HFFc6 (cell line): ENCODE measurements at places on chromosomes 5 and 9. TPM values are rescaled to one million over a fixed set of nuclear protein-coding genes. Genes with fewer than 3 reads are reported as not detected.

GRCh38 chr5:38639377-38640358 is 83.2 kb upstream of the LIFR start:
- DNase-seq = no peak

- no peak for DNase-seq
Measured at GRCh38 chr9:94643176-94643575, 3.9 kb upstream of the FBP1 start.

DNA sequence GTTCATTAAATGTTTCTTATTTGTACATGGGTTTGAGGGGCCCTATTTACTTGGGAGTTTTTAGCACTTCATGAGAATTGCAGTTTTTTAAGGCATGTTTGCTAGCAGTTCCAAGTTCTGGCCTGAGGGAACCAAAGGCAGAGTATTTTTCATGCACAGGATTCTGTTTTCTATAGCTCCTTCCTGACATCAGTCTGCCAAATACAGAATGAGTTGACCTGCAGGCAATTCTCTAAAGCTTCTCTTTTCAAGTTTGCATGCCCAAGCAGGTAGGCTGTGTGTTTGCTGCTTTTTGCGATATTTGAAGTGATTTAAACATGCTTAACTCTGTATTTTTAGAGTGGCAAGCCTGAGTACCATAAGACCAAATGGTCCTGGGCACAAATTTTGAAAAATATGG is 75.8 kb downstream of the AOPEP start:
- DNase-seq = no peak

- DNase-seq = no peak
Measured at GRCh38 chr5:115209279-115209678, 39.6 kb upstream of the TRIM36 start.

DNA sequence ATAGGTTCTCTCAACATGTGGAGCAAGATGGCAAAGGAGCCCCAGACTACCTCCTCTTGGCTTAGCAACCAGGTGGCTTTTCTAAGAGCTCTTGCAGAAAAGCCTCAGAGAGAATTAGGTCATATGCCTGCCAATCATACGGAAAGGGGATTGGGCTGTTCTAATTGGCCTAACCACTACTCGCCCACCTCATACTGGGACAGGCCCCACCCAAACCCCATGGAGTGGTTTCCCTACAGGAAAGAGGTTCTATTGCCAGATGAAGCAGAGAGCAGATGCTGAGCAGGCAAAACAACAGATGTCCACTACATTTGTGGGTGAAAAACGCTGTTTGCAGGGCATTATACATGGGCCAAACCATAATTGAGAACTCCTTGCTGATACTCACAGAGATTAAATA is 29.0 kb downstream of the ABLIM3 start:
- no peak for DNase-seq

GRCh38 chr9:129720181-129720864 is 32.5 kb downstream of the PTGES start:
- no peak for DNase-seq

DNA sequence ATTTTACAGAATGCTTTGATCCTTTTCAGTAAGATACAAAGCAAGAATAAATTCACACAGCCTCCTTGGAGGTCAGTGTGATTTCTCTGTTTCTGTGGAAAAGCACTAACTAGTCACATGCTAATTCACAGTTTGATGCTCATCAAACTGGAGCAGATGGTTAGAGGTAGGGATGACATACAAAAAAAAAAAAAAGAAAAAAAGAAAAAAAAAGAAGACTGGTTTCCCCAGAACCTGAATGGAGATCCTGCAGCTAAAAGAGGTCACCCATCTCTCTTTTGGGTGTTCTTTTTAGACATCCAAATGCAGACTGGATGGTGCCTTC is 123.7 kb upstream of the ANKRD55 start:
- no peak for DNase-seq

GRCh38 chr5:29001666-29002065 is 1963.3 kb upstream of the CDH9 start:
- no peak for DNase-seq

DNA sequence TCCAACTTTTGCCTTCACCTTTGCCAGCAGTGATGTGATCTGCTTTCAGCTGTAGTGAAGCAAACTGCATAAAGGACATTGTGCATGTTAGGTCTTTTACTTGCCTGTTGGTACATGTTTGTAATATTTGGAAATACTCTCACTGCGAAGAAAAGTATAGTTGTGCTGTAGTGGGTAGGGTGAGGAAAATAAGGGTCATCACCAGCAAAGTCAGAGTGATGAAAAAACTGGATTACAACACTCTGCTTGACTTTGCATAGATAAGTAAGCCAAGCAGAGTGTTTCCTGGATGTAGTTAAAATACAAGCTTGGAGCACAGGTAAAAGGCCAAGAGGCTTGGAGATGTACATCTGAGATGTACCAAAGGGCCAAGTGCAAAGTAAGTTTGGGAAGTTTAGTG is 16.7 kb downstream of the TGFBR1 start:
- DNase-seq = no peak

DNA sequence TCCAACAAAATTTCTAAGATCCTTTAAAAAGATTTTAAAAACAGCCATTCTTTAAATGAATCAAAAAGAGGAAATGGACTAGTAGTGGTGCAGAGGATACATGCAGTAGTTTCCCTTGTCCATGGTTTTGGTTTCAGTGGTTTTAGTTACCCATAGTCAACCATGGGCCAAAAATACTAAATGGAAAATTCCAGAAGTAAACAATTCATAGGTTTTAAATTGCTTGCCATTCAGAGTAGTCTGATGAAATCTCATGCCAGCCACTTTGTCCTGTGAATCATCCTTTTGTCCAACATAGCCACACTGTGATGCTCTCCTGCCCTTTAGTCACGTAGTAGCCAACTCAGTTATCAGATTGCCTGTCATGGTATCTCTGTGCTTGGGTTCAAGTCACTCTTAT is 286.1 kb downstream of the ANXA1 start:
- no peak for DNase-seq

DNA sequence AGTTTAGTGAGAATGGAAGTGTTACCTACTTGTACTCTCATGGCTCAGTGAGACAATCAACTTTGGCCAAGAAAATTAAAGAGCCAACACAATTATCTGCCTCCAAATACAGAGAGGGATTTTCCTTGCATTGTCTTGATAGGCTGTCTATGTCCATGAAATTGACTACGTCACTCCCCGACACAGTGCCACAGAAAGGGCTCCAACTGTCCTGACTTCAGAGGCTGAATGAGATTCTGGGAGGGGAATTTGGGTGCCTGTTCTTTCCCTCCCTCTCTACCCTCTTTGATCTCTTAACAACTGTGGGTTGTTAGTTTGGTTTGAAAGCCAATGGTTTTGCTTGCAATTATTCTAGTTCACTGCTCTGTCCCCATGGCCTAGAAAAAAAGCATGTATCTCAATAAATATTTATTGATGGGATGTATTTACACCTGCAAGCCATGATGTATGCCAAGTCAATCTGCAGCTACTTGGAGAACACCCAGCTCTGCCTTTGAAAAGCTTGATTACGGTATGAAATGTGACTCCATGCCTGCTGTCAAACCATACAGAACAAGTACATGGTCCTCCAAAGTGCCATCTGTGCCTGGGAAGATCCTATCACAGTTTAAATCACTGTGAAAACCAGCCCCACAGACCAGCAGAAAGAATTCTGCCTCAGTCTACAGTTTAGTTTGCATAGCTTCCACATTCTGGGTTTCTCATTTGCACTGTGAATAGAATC is 37.3 kb downstream of the CAPSL start:
- no peak for DNase-seq

DNA sequence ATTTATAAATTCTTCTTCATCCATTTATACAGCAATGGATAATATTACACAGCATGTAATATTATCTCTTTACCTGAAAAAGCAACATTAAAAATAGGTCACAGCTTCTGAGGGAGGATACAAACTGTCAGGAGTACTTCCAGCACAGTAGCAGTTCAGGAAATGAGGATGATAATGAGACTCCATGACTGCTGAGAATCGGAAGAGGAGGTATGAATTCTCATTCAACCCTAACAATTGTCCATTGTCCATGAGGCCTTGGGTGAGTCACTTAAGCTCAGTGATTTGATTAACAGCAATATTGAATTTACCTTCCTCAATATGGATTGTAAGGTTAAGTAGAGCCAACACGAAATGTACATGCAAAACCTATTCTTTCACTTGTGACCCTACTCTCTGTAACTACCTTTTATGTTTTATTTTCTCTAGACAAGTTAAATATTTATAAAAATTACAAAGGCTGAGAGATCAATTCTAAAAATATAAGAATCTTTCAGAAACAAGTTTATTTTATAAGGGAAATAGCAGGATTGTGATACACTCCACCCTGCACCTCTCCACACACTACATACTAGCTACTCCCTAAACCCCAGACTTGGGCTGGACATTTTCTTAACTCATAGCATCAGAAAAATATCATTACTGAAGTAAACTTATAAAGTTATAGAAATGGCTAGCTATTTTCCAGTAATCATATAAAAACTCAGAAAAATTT is 159.1 kb upstream of the ACOT12 start:
- no peak for DNase-seq

DNA sequence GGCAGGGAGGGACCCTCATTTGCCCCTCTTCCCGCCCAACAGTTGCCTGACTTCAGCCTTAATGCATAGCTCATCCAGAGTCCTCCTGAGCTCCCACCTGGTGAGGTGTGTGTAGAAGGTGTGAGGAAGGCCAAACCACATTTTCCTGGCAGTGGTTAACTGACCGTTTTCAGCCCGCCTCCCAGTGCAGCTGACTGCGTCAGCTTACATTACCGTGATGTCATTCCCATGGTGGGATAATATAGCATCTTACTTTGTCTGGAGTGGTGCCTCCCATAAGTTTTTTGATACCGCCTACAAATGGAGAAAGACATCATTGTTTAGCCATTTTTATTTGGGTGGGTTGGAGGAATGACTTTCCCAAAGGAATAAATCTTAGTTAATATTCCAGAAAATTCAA is 151.9 kb downstream of the C9orf152 start:
- no peak for DNase-seq

DNA sequence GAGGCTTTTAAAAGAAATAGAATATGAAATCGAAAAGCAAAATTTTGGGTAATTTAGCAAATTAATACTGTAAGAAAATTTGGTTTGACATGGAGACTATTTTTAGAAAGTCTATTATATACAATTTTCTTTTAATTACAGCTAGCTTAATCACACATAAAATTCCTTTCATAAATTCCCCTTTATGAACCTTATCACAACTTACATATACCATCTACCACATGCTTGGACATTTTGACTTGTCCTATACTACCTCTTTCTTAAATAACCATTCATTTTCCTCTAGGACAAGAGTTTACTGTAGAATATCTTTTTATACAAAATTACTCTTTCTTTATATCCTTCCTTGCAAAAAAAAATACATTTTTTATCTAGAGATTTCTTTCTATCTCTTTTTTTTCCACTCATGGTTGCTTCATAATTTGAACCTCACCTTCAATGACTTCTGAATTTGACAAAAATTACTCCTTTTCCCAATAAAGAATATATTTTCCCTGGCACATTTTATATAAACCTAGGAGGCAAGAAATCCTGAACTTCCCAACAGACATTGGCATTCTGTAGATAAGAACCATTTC is 34.0 kb upstream of the SYK start:
- DNase-seq = no peak

DNA sequence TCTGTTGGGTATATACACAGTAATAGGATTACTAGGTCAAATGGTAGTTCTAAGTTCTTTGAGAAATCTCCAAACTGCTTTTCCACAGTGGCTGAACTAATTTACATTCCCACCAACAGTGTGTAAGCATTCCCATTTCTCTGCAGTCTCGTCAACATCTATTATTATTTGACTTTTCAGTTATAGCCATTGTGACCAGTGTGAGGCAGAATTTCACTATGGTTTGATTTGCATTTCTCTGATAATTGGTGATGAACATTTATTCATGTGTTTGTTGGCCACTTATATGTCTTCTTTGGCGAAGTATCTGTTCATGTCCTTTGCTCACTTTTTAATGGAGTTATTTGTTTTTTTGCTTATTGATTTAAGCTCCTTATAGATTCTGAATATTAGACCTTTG is 596.2 kb upstream of the DAB2 start:
- no peak for DNase-seq

DNA sequence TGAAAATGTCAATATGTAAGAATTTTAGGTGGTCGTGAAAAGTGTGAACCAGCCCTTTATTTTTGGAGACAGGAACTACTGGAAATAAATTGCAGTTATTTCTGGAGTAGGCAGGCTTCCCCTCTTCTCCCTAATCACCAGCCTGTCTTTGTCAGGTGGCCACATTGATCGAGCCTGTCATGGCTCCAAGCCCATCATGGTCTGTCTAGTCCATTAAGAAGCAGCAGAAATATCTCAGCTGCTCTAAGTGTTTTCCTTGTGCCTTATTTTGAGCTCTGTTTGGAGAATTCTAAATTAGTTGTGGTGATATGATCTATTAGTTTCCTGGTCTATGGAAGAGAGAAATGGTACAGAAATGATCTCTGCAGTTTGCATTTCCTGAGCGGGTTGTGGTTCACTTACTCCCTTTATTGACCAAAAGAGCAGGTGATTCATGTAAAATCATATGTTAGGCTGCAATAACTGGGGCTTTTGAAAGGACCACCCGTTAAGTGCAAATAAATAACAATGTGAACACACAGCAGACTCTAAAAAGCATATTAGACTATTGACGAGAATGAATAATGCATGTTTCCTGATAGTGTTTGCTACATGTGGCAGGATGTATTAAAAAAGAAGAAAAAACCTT is 42.3 kb downstream of the BASP1 start:
- DNase-seq = no peak

- DNase-seq = no peak
Measured at GRCh38 chr5:170612256-170612678, 108.4 kb downstream of the KCNIP1 start.

GRCh38 chr5:58818465-58818864 is 235.6 kb downstream of the RAB3C start:
- DNase-seq = no peak

- DNase-seq = no peak
Measured at GRCh38 chr5:149636191-149636860, 55.0 kb downstream of the ARHGEF37 start.

- no peak for DNase-seq
Measured at GRCh38 chr5:83026930-83027687, 50.1 kb downstream of the TMEM167A start.

- no peak for DNase-seq
Measured at GRCh38 chr5:26719803-26720202, 318.6 kb downstream of the CDH9 start.

- DNase-seq = no peak
Measured at GRCh38 chr5:4130819-4131218, 535.2 kb downstream of the IRX1 start.

GRCh38 chr5:76458486-76458830 is 55.4 kb downstream of the IQGAP2 start:
- no peak for DNase-seq

GRCh38 chr5:139903795-139904565 is 108.4 kb downstream of the PSD2 start:
- no peak for DNase-seq

The PCDHB14 gene
- 2.2 to 3.1 TPM (median 2.8 TPM) in 3 replicates for total RNA-seq

The FUT7 gene
- total RNA-seq = not detected in 3 replicates

The SLC36A3 gene
- total RNA-seq = not detected in 3 replicates

The DCAF12 gene
- total RNA-seq = 18.6 to 22.0 TPM (median 20.7 TPM) in 3 replicates

The RXFP3 gene
- not detected in 3 replicates for total RNA-seq

The IL5 gene
- not detected in 2 replicates for total RNA-seq

The NACC2 gene
- total RNA-seq = 41.9 to 47.7 TPM (median 45.8 TPM) in 3 replicates

The SLC4A9 gene
- not detected in 3 replicates for total RNA-seq

The ANKDD1B gene
- 0.24 to 0.33 TPM in 2 of 3 replicates, not detected in the other for total RNA-seq

The GOLM1 gene
- total RNA-seq = 25.2 to 36.7 TPM (median 35.6 TPM) in 3 replicates

The CCDC192 gene
- total RNA-seq = not detected in 3 replicates
